ENCODE measurements at places on chromosomes 1 and 21.

DNA sequence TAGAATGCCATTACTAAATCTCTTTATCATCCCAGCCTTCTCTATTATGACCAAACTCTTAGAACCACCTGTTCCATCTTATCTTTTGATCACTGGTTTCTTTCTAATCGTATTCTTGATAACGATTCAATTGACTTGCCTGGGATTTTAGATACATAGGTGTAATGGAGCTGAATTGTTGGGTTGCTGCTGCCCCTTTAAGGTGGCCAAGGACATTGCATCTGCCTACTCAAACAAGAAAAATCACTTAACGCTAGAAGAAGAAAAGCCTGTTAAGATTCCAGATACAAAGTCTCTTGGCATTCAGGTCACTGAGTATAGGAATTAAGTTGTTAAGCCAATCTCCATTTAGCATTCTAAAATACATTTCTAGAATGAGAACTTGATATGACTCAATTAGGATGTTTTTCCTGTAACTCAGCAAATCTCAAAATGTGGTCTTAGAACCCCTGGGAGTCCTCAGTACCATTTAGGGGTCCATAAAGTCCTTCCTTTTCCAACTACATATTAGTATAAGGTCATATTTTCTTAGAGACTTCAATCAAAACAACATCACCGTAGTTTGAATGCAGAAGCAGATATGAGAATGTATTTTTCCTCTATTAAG, 12.4 kb downstream of the NEXN start:
- DNase-seq, result peak; percentile 43

DNA sequence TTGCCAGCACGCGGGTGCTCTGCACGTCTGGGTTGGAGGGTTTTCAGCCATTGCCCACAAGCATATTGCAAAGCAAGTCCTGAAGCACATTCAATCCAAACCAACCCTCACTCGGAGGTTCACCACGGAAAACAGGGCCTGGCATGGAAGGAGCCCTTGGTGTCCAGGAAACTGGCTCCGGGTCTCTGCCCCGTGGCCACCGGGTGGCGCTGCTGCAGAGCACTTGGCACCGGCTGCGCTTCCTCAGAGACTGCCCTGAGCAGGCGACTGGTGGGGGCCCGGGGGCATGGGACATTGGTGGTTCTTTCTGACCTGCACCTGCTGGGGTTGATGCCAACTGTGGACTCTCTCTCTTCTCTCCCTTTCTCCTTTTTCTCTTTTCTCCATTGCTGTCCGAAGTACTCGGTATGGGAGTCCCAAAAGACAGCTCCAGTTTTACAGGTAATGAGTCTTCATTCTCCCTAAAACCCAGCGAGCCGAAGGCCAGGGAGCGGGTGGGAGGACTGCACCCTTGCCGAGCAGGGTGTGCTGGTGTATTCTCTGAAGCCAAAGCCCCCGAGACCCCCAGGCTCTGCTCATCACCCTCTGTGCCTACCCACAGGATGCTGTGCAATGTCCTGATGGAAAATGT, 4.1 kb upstream of the KCNAB2 start:
- peak; percentile 83 for DNase-seq

GRCh38 chr1:190328361-190328760, 149.3 kb downstream of the BRINP3 start:
- DNase-seq, result no peak

GRCh38 chr1:25724201-25724600, 75.8 kb upstream of the SELENON start:
- no peak for DNase-seq

DNA sequence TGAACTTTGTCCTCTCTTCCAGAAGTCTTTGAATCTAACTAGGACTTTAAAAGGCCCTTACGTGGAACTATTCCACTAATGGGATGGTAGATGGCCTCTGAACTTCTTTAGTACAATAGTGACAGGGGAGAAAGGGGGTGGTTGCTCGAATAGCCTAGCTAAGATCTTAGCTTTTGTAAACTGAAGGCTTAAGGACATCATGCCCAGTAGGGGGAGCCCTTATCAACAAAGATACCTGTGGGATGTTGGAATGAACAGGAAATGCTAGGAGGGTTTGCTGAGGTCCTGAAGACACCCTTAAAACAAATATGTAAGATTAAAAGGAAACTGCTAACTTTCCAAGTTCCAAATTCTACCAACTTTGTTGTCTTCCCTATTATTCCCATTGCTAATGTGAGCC, 33.2 kb downstream of the NHLH2 start:
- DNase-seq, result peak; percentile 51

GRCh38 chr1:32889731-32890278, 3.5 kb downstream of the HPCA start:
- DNase-seq, result peak; percentile 60

DNA sequence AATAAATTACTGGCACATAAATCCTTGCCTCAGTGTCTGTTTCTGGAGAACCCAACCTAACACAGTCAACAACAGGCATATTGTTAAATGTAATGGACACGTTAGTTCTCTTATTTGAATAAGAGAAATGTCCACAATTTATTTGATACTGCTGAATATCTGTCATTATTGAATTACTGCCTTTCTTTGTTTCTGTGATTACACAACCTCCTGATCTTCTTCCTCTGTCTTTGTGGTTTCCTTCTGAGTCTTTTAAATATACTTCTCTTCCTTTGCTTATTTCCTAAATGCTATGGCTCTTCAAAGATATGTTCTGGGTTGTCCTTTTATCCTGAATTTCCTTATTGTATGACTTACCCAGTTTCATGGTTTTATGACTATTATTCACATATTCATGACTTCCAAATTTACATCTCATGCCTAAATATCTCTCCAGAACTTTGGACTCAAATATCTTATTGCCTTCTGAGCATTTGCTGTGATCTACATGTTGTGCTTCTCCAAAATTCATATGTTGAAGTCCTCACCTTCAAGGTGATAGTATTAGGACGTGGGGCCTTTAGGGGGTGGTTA, 39.9 kb downstream of the MSH4 start:
- no peak for DNase-seq

DNA sequence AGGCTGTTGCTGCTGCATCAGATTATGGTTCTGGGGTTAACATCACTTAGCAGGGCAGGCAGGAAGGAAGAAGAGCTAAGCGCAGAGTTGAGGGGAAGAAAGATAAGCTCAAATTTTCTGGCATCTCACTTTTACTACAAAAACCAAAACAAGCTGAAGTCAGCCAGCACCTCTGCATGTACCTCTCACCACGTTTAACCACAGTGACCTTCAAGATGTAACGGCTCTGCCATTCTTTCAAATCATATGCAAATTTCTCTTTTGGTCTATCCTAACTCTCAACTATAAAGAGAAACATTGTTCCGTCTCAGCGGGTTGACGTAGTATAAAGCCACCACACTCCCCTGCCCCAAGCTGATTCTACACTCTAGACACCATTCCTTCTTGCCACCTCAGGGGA, 154.4 kb downstream of the OMA1 start:
- DNase-seq, result no peak

DNA sequence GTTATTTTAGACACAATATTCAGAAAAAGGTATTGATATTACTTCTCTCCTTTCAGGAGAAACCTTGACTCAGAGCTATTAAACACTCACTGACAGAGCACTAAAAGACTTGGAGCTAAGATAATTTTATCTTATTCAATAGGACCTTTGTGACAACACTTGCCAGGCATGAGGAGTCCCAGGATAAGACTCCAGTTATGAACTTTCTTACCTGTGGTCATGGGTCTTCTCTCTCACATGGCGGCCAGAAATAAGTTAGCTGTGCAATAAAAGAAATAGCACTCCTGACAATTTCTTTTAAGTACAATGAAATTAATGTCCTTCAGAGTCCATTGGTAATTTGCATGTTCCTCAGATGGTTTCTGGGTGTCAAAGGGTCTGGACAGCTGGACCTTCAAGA, 382.1 kb downstream of the BRINP3 start:
- DNase-seq, result no peak

DNA sequence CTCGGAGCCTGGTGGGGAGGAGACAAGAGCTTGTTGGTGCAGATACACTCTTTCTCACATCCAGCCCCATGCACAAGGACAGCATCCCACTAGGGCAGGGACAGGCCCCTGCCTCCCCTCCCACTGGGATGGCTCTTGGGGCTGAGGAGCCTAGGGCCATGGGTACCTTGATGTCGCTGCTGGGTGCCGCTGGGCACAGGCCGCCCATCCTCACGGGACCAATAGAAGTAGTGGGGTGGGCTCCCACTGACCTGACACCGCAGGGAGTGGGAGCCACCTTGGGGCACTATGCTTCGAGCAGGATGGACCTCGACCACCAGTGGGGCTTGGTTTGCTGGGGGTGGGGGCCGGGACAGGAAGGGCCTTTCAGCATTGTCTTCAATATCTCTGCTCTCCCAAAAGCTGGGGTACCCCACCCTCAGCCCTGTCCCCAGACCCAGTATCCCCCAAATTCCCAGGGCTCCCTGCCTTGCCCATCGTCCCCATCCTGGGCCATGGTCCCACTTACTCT, 47.7 kb downstream of the LDLRAD2 start:
- no peak for DNase-seq

- no peak for DNase-seq
Measured at GRCh38 chr1:165871311-165872067, 44.1 kb downstream of the UCK2 start.

GRCh38 chr1:230391776-230392535, 34.2 kb downstream of the PGBD5 start:
- DNase-seq, result no peak

DNA sequence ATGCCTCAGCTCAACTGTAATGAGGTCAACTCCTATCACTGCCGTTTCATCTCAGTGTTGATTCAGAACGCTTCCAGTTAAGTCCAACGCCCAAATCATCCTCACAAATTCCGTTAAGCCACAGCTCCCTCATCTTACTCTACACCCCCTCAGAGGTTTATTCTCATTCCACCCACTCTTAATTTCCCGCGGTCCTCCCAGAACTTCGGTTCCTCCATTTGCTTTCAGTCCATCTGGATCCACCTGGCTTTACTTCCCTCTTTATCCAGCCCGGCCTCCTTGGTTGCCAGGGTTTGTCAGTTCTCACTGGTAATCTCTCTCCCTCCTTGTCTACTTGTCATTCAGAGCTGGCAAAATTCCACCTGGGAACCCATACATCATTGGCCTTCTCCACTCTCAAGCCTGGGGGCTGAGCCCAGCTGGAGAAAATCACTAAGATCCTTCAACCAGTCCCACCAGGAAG, 51.3 kb upstream of the RUNX1 start:
- DNase-seq, result no peak

GRCh38 chr1:29532285-29532684, 296.0 kb downstream of the PTPRU start:
- DNase-seq, result no peak

- DNase-seq, result no peak
Measured at GRCh38 chr1:27868556-27868931, 3.8 kb upstream of the THEMIS2 start.

- DNase-seq, result peak; percentile 75
Measured at GRCh38 chr1:19762175-19762779, 37.4 kb downstream of the TMCO4 start.

GRCh38 chr1:222618001-222618879, at the start of gene MIA3:
MIA3 (plus strand) TSS chr1:222618097; CDS start chr1:222618111, 14 bp downstream.
- peak; percentile 97 for DNase-seq

GRCh38 chr1:112026016-112026415, 36.5 kb upstream of the KCND3 start:
- no peak for DNase-seq

DNA sequence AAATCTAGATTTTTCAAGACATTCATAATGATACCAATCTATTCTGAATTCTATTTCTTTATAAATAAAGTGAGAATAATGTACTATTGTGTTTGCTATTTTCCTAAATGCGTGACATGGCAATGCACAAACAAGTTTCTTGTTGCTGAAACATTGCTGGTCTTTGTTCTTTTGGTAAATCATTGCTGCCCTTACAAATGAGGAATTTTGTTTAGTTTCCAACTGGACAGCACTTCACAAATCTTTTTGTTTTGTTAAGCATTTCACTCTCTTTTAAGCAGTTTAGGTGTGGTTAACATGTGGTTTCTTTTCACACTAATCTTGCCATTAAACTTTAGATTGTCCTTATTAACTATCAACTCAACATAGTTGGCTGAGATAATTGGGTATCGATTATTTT, 94.6 kb downstream of the LRRC7 start:
- DNase-seq, result no peak

GRCh38 chr1:198605406-198605805, 33.4 kb upstream of the PTPRC start:
- peak; percentile 1 for DNase-seq

DNA sequence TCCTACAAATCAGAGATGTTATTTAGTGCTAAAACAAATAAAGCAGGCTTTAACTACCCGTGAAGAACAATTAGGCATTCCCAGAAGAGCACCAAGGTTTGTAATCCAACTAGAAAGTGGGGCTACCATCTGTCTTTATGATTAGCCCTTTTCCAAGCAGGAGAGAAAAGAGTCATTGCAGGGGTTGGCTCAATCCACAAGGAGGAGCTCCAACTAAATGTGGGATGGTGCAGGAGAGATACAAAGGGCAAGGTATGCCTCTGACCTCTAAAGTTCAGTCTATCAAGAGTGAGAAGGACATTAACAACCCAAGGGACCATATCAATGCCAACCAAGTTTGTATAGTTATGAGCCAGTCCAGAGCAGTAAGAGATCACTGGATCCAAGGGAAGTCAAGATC, 382.7 kb upstream of the DUSP10 start:
- DNase-seq, result no peak

- DNase-seq, result no peak
Measured at GRCh38 chr1:183070923-183071618, 47.9 kb downstream of the LAMC1 start.

GRCh38 chr1:111542187-111542586, 38.8 kb upstream of the ADORA3 start:
- no peak for DNase-seq

- DNase-seq, result no peak
Measured at GRCh38 chr1:204728456-204728855, 42.9 kb upstream of the LRRN2 start.
